LHCN-M2 (cell line): ENCODE measurements at places on chromosomes 1 and 21. TPM values are rescaled to one million over a fixed set of nuclear protein-coding genes. Genes with fewer than 3 reads are reported as not detected.

DNA sequence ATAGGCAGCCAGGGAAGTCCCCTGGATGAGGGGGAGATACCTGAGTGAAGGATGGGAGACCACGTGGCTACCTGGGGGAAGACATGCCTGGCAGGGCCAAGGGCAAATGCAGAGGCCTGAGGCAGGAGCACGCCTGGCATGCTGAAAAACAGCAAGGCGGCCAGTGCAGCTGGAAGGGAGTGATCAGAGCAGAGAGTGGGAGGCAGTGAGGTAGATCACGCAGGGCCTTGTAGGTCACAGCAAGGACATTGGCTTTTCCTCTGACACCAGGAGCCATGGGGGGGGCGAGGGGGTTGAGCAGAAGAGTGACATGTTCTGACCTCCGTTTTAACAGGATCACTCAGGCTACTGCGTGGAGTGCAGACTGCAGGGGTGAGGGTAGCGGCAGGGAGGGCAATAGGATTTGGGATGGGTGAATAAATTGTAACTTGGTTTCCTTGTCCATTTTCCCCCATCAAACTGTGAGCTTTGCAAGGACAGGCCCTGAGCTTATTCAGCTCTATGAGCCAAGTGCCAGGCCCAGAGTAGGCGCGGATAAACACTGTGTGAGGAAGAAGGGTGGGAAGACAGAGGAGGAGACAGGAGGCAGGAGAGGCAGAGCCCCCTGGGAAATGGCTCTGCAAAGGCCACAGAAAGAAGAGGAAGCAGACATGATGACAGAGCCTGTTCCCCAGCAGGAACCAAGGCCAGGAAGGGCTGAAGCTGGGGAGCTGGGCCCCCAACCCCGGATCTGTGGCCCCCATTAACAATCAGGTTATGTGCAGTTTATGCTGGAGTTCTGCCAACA lies 16.6 kb downstream of the IFI6 start:
- no peak for DNase-seq

DNA sequence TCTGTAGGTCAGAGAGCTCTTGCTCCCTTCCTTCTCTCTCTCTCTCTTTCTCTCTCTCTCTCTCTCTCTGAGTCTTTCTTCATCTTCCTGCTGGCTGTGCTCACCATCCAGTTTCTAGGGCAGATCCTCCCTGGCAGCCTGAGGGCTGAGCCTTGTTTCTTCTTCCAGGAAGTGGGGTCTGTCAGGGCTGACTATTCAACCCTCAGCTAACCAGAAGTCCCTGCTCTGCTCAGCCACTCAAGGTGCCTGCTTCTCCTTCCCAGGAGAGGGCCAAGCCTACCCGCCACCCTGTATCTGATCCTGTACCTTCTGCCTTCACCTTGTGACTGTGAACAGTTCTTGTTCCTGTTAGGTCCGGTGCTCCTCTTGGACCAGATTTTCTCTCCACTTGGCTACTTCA lies 107.6 kb upstream of the ETV3 start:
- no peak for DNase-seq

- DNase-seq: no peak
These were observed 43.1 kb downstream of the RGSL1 start for GRCh38 chr1:182493063-182493462.

DNA sequence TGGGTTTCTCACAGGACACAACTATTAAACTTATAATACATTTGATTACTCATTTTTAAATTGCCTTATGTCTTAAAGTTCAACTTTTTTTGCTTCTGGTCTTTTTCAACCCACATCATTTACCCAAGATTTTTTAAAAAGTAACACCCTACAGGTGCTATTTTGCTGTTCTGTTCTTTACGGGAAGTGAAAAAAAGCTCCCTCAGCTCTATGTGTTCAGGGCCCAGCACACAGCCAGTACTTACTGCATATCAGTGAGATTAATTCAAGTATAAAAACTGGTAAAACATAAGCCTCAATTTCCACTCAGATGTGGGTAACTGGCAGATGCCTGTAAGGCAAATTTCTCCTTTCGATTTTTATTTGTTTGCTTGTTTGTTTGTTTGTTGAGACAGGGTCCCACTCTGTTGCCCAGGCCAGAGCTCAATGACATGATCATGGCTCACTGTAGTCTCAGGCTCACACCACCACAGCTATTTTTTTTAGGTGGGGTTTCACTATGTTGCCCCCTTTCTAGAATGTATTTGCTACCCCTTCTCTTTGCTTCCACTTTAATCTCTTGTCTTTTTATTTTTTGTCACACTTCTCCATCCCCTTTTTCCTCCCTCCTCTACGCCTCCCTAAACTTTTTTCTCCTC lies 20.3 kb downstream of the RNASEL start:
- no peak for DNase-seq

DNA sequence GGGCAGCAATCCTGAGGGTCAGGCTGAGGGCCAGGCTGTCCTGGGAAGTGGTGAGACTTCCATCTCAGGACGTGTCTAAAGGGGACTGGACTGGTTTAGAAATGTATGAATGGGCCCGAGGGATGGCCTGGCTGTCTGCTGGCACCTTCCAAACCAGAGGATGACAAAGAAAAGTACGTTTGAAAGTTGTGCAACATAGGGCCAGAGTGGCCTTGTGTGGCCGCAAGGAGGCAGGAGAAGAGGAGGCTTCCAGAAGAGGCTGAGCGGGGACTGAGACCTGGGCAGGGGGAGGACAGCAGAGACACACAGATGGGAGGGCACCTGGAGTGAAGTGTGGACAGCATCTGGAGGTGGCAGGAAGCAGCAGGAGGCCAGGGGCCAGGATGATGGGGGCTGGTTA lies 2.6 kb upstream of the SYTL1 start:
- DNase-seq: no peak

- peak; percentile 90 for DNase-seq
These were observed 576 bp downstream of the CCN1 start for GRCh38 chr1:85580872-85581801.

- DNase-seq: peak; percentile 59
These were observed at the start of gene PEA15 for GRCh38 chr1:160205242-160206035. PEA15 (plus strand) TSS chr1:160205384; CDS start chr1:160211545, 6,161 bp downstream.

- no peak for DNase-seq
These were observed 241.7 kb upstream of the NEGR1 start for GRCh38 chr1:72524021-72524420.

- no peak for DNase-seq
These were observed 16.7 kb downstream of the INAVA start for GRCh38 chr1:200911361-200911760.

- no peak for DNase-seq
These were observed 103.3 kb downstream of the AKT3 start for GRCh38 chr1:243746751-243747150.

DNA sequence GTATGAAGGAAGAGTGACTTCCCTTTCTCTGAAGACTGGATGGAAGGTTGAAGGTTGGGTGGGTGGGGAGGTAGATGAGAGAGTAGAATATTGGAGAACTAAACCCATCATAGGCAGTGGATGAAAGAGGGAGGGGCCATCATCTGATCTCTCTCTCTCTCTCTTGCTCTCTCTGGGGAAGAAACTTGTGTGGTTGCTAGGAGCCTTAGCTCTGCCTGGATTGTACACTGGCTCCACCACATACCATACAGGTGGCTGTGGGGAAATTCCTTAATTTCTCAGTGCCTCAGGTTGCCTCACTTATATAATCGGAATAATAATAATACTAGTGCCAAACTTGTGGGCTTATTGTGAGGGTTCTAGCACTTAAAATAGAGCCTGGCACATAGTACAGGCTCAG lies 9.5 kb downstream of the XCL1 start:
- no peak for DNase-seq

GRCh38 chr1:13781907-13782633 lies 82.1 kb downstream of the PRDM2 start:
- peak; percentile 85 for DNase-seq

CYYR1 gene
- total RNA-seq: 0.71 and 0.92 TPM in 2 replicates

TSSK3 gene
- 0.40 TPM in 1 of 2 replicates, not detected in the other for total RNA-seq

LMX1A gene
- total RNA-seq: not detected in 2 replicates

FNDC10 gene
- total RNA-seq: 3.3 and 5.9 TPM in 2 replicates
